ENCODE measurements at places on chromosomes 12 and 14.

DNA sequence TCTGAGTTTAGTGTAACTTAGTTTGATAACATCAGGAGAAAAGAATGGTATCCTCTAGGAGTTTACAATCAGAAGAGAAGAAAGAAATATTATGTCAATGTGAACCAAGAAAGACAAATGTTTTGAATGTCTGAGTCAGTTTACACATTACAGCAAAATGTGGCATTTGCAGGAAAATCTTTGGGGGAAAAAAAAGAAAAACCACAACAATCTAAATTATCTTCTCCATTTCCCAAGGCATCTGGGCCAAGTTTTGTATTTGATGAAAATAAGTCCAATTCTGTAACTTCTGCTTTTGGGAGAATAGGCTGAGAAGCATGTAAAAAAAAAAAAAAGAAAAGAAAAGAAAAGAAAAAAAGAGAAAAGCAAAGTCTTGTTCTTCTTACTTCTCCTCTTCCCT is 58.8 kb upstream of the FLRT2 start:
- no peak for DNase-seq

GRCh38 chr12:43776498-43776897 is 17.7 kb downstream of the IRAK4 start:
- DNase-seq = no peak

GRCh38 chr12:127263621-127264020 is 1003.3 kb upstream of the TMEM132C start:
- no peak for DNase-seq

DNA sequence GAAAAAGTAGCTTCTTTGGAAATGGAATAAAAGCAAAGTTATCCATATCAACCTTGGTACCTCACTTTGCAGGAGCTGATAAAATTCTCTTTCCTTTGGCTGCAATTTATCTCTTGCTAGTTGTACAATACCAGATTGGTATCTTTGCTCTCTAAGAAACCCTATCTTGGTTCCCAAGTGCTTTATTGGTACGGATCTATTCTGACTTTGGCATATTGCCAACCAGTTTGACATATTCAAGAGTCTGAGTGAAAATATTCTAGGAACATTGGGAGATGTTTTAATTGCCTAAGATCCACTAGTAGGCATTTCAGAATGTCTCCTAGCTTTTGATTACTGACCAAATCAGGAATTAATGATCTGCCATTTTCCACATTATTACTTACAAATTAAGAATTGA is 167.2 kb upstream of the ATP2B1 start:
- DNase-seq = no peak

- DNase-seq = no peak
Measured at GRCh38 chr12:31728289-31728916, 418 bp downstream of the AMN1 start.

GRCh38 chr12:53053218-53054111 is 3.6 kb downstream of the TNS2 start:
- peak; percentile 25 for DNase-seq

- DNase-seq = no peak
Measured at GRCh38 chr12:43286986-43287385, 265.0 kb downstream of the ADAMTS20 start.

GRCh38 chr14:102601378-102601925 is 9.0 kb downstream of the RCOR1 start:
- no peak for DNase-seq

GRCh38 chr14:53375599-53375998 is 222.5 kb upstream of the DDHD1 start:
- DNase-seq = no peak

DNA sequence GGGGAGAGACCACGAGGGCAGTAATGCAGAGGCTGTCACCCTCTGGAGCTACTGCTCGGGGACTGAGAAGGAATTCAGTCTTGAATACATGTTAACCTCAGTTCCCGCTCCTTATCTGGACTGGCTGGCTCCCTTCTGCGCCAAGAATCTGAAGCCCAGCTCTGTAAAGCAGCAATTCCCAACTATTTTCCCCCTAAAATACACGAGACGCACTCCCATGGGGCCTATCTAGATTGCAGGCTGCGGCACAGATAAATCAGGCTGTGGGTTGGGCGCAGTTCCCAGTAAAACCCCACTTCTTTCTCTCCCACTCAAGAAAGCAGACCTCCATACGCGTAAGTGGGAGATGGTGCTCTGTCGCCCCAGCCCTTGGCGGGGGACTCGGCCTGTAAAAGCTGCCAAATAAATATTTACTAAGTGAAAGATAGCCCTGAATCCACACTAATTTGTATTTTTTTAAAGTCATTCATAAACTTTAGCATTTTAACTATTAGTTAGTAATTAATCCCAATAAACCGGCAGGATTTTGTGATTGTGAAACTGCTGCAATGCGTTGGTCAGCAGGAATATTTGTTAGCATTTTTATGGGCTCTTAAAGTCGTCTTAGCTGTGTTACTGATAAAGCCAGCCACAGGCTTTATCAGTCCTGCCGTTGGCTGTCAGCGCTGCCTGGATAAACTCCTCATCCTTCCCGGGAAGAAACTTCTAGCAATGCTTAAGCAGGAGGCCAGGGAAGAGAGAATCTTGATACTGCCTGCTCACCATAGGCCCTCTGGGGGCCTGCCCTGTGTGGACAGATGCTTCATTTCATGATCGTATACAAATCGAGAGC is 17.8 kb downstream of the FBXL14 start:
- DNase-seq = no peak

DNA sequence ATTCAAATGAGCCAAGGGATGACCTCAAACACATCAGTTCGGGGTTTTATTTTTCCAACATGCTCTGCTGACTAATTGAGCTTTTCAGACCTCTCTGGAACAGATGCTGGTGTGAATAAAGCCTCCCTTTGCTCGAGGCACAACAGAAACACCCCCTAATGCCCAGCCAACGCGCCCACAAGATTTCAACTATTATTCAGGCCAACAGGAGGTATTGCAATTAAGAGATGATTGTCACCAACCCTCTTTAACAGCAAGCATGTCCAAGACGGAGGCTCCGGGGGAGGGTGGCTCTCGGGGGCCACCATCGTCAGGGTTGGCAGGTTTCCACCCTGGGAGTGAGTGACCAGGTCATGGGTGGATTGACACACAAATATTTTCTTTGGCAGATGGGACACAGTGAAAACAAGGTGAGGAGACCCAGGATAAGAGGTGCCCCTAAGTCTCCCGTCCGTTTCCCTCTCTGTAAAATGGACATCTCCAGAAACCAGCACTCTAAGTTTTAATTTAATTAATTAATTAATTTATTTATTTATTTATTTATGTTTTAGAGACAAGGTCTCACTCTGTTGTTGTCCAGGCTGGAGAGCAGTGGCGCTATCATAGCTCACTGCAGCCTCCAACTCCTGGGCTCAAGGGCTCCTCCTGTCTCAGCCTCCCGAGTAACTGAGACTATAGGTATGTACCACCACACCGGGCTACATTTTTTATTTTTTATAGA is 56.1 kb downstream of the MAP1LC3B2 start:
- DNase-seq = no peak

GRCh38 chr12:81668475-81668874 is 90.7 kb downstream of the PPFIA2 start:
- DNase-seq = no peak

DNA sequence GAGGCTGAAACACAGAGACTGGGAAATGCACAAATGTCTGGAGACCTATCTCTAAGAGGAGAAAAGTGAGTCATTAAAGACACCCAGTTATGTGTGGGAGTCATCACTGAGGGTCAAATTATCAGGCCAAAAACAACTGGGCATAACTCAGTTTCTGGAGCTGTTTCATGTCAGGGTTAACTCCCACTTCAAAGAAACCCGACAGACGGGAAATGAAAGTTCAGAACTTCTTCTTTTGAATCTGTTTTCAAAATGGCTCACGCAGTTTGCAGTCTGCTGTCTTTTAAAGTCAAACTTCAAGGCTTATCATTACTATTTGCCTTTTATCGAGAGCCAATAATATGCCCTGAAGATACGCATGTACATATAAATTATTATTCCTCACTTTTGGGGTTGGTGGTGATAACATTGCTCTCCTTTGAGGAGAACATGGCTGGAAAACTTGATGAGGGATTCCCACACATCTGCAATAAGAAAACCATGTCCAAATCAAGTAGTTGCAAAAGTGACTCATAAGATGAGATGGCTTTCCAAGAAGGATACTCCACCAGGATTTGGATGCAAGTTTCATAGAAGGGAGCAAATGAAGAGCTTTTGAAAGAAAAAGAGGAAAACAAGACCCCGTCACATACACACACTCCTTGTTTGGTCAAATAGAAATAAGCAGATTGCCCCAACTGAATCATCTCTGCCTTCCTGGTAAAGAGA is 341.4 kb downstream of the ADAMTS20 start:
- DNase-seq = no peak

DNA sequence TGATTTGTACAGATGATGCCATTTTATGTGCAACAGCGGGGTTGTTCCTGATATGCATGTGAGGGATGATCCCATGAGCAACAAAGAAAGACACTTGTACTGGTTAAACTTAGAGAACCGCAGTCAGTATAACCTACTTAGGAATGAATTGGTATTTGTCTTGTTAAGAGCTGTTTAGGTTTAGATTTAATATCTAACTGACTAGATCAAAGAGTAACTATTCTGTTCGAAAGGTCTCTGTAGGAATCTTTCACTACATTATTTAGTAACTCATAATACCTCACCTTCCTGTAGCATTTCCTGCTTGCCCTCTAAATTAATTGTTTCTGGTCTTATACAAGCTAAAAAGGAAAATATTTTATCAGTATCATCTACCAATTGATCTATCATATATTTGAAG is 350.4 kb downstream of the TRHDE start:
- DNase-seq = no peak

DNA sequence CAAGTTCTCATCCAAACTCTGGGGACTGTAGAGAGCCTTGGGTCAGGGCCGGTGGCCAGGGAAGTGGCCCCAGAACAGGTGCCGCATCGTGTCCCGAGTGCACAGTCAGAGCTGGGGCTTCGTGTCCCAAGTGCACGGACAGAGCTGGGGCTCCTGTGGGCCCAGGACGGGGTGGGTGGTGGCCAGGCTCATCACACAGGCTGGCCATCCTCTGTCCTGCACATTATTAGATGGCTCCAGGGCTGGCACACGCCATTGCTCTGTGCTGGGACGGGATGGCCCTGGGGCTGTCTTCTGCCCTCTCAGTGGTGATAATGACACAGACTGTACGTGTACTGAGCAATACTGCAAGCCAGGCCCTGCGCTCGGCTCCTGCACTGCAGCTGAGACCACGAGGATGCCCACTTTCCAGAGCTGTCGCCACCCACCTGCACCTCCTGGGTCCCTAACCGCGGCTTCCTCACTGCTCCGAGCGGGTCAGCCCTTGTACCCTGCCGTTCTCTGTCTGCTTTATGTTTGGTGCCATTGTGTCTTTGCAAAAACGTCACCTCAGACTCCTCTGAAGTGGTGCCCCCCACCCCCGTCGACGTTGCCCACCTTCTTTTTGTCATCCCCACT is 1.9 kb downstream of the FBRSL1 start:
- DNase-seq = no peak

- no peak for DNase-seq
Measured at GRCh38 chr14:102802834-102803523, 25.7 kb downstream of the TRAF3 start.
